Activated naive CD8-positive, alpha-beta T cell treated with anti-CD3 and anti-CD28 coated beads, Interleukin-2, amount 50 U/mL, for 16 hours (primary cell): ENCODE measurements at places on chromosomes 2 and 18.

- no peak for DNase-seq
These were observed 20.8 kb downstream of the NIF3L1 start for GRCh38 chr2:200909958-200910357.

DNA sequence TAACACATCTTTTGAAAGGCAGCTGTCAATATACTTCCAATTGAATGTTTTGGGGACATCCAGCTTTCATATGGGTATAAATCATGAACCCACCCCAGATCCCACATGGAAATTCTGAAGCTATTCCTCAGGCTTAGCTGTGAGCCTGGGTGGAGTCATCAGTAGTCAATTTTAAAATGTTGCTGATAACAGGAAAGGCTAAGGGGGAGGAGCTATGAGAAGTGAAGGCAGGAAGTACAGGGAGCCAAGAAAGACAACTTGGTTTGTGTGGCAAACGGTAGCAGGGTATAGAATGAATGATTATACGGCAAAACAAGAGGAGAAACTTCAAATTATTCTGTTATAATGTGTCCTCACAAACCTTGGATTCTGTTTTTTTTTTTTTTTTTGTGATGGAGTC is 108.6 kb downstream of the QPCT start:
- no peak for DNase-seq

DNA sequence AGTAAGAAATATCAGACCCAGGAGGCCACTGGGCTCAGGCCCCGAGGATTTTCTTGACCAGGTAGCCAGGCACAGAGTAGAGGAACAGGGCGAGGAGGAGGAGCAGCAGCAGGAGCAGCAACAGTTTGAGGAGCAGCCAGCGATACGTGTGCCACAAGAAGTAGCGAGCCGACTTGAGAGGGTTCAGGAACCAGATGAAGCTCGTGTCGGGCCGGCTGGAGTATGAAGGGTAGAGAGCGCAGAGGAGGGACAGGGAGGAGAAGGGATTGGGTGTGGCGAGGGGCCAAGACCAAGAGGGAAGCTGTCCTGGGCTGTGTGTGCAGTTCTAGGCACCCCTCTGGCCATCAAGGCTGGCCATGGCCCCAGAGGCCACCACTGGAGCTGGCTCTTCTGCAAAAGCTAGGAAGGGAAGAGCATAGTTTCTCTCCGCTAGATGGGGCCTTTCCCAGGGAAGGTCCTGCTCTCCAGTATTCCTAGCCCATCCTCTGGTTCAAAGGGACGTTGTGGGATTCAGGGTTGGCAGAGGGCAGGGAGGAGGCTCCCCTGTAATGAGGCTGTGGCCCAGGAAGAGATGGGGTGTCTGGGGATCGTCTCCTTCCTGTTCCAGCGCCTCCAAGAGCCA is 17.8 kb downstream of the OTOF start:
- DNase-seq = no peak

DNA sequence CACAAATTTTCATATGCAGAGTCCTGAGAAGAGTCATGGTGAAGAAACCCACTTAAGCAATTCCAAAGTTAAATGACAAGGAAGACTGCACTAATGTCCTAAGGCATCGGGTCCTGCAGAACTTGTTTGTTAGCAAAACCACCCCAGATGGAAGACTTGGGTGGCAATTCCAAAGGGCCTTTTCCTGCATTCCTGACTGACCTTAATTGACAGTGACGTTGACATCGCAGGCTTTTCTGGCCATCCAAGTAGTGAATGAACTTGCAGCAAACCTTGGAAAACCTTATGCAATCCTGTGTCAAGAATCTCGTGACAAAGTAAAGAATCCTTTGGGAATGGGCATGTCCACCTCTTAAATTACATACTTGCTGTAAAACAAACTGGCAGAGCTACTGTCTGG is 112.5 kb upstream of the SH3BP4 start:
- DNase-seq = no peak

- no peak for DNase-seq
These were observed 592 bp upstream of the MARS2 start for GRCh38 chr2:197704434-197705120.

DNA sequence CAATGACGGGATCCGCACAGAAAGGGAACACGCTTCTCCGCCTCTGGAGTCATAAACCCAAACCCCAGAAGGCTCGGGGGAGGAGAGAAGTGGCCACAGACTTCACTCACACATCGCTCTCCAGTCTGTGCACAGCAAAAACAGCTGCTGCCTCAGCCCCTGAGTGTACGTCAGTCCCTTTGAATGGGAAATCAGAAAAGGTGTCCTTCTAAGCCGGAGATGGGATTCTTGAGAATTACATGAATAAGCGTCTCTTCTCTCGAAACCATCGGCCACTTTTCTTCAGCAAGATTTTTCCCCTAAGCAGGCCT is 78.3 kb downstream of the PDCL3 start:
- DNase-seq = no peak

DNA sequence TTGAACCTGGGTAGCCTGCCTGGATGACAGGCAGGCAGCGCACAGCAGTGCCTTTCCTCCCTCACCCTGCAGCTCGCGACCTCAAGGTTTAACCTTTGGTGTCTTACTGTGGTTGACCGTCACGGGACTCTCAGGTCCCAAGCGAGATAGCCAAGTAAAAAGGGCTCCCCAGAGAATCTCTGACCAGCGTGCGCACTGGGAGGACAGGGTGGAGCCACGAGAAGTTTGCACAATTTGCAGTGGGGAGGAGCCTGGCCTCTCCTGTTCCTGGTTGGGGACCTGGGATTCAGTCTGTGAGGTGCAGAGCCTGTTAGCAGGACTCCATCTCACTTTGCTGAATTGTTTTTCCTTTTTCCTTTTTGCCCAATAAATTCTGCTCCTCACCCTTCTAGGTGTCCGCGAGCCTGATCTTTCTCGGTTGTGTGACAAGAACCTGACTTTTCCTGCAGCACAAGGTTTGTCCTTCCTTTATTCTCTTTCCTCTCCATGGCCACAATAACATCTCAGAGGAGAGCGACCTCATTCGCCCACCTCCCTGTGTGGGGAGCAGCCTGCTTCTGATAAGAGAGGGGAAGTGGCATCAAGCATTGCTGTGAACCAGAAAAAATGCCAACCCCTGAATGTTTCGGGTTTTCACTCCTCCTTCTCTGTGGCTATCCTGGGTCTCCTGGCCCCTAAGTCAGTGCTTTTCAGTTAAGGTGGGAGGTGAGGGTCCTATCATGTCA is 36.2 kb downstream of the POU3F3 start:
- DNase-seq = no peak
